ENCODE measurements at places on chromosomes 11 and 22.

DNA sequence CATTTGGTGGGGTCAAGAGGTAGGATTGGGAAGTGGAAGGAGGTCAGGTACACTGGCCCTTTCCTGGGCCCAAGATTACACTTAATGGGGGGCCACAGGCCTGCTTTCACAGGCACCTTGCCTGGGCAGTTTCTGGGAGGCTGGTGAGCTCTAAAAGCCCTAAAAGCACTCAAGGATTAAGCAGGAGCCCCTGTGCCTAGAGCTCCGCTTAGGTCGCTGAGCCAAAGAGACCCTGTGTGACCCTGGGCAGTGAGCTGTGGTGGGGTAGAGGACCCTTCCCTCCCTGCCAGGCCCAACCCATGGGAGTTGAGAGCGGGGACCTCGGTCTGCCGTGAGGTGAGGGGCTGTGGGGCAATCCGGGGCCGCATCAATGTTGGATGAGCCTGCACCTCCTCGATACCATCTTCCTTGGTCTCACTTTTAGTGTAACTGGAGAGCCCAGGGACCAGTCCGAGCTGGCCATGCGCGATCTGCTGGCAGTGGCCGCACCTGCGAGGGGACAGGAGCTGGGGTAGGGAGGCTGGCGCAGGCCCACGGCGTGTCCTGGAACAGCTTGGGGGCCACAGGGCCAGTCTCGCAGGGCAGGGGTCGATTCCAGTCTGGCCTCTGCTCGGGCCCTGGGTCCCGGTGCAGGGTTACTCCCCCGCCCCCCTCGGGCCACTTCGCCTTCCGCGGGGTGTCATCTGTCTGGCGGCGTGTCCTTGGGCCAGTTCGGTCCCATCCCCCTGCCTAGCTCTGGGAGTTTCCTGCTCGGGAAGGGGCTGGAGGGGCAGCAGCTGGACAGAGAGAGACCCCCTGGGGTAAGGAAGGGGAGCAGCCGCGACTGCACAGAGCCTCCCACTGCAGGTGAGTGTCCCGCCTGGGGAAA, 44.3 kb downstream of the EIF3F start:
- DNase-seq = no peak

DNA sequence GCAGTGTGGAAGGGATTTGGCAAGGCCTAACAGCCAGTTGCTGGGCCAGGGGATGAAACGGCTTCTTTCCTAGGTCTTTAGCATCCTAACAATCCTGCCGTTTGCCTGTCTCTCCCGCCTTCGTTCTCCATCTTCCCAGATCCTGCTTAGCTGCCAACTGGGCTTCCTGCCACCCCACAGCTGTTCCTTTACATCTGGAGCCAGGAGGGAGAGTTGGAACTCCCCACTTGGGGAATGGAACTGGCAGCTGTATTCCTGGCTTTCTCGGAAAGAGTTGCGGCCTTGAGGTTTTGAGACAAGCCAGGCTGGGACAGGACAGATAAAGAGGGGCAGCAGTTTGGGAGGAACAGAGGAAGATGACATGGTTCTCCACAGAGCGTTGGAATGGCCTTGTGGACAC, 59.6 kb downstream of the ST3GAL4 start:
- no peak for DNase-seq

- no peak for DNase-seq
These were observed 21.2 kb upstream of the RPS13 start for GRCh38 chr11:17098658-17099057.

DNA sequence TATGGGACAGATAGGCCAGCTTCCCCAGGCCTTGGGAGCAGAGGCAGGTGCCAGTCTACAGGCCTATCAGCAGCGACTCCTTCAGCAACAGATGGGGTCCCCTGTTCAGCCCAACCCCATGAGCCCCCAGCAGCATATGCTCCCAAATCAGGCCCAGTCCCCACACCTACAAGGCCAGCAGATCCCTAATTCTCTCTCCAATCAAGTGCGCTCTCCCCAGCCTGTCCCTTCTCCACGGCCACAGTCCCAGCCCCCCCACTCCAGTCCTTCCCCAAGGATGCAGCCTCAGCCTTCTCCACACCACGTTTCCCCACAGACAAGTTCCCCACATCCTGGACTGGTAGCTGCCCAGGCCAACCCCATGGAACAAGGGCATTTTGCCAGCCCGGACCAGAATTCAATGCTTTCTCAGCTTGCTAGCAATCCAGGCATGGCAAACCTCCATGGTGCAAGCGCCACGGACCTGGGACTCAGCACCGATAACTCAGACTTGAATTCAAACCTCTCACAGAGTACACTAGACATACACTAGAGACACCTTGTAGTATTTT, 26.6 kb upstream of the L3MBTL2 start:
- no peak for DNase-seq
